ENCODE measurements at places on chromosomes 4 and X.

DNA sequence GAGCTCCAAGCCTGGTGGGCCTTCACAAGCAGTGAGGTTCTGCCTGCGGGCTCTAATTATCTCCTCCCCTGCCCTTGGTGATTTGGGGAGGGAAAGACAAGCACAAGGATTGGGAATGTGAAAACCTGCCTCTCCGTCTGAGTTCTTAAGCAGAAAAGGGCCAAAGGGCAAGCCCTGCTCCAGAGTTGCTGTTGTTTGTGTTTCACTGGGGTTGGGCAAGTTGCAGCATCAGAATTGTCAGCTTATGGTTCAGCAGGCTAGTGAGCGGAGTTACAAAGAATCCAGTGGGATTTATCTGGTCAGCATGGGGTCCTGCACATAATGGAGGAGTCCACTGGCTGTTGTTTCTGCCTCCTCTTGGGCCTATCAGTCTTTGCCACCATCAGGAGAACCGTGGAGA is 60.5 kb downstream of the NHS start:
- DNase-seq, result no peak

DNA sequence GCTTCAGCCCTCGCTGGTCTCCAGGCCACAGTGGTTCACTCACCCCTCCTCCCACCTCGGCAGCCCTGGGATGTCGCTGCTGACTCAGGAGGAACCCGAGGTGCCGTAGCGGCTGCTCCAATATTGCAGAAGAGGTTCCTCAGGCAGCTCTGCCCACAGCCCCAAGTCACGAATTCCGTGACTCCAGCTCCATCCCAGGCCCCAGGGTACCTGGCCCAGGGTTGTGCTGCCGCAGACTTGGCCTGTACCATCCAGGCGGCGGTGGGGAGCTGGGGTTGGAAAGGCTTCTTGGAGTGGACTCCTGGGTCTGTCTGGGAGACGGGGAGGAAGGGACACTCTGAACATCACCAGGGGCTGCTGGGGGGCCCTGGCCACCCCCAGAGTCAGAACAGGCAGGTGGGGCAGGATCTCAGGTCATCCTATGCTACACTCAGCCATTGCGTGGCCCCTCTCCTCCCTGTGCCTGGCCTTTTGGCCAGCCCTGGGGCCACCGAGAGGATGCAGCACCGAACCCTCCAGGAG is 728 bp upstream of the HGFAC start:
- no peak for DNase-seq

- DNase-seq, result no peak
Measured at GRCh38 chrX:130654409-130654950, 248.5 kb downstream of the ENOX2 start.

DNA sequence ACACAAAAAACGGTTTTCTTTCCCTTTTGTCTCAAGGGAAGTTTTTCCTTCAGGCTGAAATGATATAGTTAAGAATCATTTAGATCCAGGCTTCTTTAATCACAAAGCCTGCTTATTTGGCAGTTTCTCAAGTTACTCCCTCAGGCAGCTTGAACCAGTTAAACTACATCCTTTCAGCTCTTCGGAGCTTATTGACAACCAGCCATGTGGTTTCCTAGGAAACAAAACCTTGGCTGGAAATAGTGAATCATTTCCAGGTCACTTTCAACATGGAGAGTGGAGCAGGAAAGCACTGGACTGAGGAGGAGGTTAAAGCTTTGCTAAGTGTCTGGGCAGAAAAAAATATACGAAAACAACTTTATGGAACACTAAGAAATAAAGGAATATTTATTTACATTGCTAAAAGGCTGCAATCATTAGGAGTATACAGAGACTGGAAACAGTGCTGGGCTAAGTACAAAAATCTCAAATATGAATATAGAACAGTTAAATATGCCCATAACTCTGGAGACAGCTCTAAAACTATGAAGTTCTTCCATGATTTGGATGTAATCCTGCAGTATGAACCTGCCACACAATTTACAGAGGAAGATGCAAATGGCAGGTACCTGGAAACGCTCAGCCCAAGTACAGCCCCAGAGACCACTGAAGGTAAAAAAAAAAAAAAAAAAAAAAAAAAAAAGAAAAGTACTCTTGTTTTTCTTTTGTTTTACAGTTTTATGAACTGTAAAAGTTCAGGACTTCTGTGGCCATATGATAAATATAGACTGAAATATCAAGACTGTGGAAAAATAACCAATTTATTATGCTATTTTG is 23.2 kb upstream of the AASDH start:
- peak; percentile 95 for DNase-seq

GRCh38 chr4:105146276-105147015 is at the start of gene TET2:
TSS of gene TET2 (plus strand) at chr4:105146876. CDS start at chr4:105233943, 87,067 bp downstream.
- DNase-seq, result peak; percentile 56

DNA sequence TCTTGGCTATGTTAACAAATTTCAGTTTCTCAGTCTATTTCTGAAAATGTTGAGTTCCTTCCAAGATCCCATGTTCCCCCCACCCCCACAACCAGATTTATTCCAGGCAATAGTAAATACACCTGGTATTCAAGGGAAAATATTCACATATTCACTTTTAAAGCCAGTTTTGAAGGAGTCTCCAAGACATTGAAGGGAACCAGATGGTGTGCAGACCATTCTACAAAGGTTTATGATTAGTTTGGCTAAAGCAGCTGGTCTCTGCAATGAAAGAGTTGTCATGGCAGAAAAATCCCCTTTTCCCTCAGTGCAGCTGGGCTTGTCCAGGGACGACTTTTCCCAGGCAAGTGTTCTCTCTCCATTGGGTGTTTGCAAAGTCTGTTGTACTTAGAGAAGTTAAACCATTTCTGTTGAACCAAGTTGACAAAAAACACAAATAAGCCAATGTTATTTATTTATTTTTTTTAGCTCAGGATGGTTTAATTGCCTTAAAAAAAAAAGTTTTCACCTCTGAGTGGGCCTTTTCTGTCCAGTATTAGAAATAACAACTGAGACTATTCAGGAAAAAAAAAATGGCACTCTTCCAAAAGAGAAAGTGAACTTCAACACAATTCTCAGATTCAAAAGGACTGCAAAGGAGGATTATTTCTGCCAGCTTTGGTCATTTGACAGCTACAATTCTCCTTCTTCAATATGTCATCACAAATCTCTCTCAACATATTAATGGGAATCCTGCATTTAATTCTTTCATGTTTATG is 410.6 kb downstream of the IL1RAPL1 start:
- no peak for DNase-seq

DNA sequence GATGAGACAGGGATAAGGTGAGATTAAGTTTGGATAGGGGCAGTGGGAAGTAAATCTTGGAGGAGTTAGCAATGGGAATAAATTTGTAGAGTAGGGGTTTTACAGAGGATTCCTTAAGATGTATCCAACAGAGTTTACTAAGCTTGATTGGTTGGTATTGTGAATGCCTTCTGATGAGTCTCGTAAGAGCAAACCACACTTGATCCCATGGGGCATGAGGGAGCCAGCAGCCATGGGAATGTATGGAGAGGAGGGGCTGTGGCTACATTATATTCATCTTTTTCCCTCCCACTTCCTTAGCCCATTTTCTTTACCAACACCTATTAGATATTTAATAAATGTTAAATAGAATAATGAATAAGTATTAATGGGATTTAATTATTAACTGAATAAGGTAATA is 126.6 kb upstream of the NDST3 start:
- no peak for DNase-seq

- no peak for DNase-seq
Measured at GRCh38 chr4:186203406-186203805, 12.0 kb downstream of the CYP4V2 start.

GRCh38 chr4:19961091-19961490 is 290.6 kb upstream of the SLIT2 start:
- DNase-seq, result peak; percentile 46

GRCh38 chr4:41517747-41518146 is 20.2 kb upstream of the LIMCH1 start:
- no peak for DNase-seq

GRCh38 chr4:24748758-24749350 is 46.5 kb upstream of the SOD3 start:
- no peak for DNase-seq

- DNase-seq, result no peak
Measured at GRCh38 chr4:94507281-94507680, 55.5 kb downstream of the PDLIM5 start.

DNA sequence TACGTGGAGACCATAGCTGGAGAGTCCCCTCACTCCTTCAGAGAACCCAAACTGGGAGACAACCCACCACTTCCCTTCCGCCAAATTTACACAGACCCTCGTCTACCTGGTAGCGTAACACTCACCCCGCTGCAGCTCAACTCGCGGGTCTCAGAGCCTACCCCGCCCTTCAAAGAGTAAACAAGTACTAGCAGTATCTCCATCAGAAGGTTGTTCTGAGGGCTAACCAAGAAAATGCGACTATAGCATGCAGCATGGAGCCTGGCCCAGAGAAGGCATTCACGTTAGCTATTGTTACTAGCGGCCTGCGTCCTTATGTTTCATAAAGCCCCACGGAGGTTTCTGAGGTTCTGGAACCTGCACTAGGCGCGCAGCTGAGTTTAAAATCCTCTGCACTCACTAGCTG is 531 bp upstream of the MANBA start:
- DNase-seq, result no peak

- peak; percentile 53 for DNase-seq
Measured at GRCh38 chr4:57425610-57426009, 315.4 kb upstream of the IGFBP7 start.

Data from HS-5 (cell line).